Skeletal muscle tissue (tissue), 5 donors: ENCODE measurements at places on chromosomes 5 and 9. TPM values are rescaled to one million over a fixed set of nuclear protein-coding genes. Genes with fewer than 3 reads are reported as not detected.

The TPPP gene
- total RNA-seq = 3.7 TPM

The ESM1 gene
- total RNA-seq = 0.52 TPM

The TMEM171 gene
- not detected for total RNA-seq

The SLC30A5 gene
- 32.4 TPM for total RNA-seq

The PCAT7 gene
- not detected for total RNA-seq

The SLC6A3 gene
- total RNA-seq = not detected

The GLRA1 gene
- total RNA-seq = not detected

The CAMK4 gene
- total RNA-seq = 4.7 TPM

The PHF24 gene
- total RNA-seq = under 0.01 TPM

The GABRA6 gene
- total RNA-seq = not detected

The INVS gene
- 24.0 TPM for total RNA-seq

The LCN9 gene
- not detected for total RNA-seq

The FBP2 gene
- 72.5 TPM for total RNA-seq

The OR1J2 gene
- not detected for total RNA-seq

The C5orf58 gene
- total RNA-seq = not detected

The CDC20B gene
- not detected for total RNA-seq

The PPP3R2 gene
- not detected for total RNA-seq

The PCDHA7 gene
- total RNA-seq = 0.52 TPM

The SH3RF2 gene
- 3.7 TPM for total RNA-seq

The LYSMD3 gene
- total RNA-seq = 12.5 TPM

The FST gene
- total RNA-seq = 24.5 TPM
